ENCODE measurements at places on chromosomes 6 and 20.

DNA sequence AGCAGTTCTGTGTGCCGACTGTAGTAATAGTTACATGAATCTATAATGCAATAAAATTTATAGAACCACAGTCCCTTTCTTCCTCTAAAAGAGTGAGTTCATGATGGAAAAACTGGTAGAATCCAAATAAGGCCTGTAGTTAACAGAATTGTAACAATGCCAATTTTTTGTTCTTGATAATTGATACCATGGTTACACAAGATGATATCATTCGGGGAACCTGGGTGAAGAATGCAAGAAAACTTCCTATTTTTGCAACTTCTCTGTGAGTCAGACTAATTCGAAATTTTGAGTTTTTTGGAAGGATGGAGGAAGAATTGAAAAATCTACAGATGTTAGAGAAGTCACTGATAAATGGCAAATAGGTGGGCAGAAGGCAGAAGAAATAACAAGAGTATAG is 381.8 kb downstream of the CDKAL1 start:
- DNase-seq: no peak

DNA sequence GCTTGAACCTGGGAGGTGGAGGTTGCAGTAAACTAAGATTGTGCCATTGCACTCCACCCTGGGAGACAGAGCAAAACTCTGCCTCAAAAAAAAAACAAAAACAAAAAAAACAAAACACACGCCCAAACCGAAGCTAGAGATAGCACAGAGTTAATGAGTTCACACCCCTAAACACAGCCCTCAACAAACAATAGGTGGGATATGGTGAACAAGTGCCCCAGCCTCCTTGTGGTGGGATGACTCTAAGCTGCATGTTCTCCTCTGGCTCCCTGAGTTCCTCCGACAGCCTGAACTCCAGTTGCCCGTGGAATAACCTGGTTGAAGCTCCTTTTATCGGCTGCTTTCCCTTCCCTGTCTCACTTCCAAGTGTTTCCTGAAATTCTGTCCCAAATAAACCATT is 22.1 kb upstream of the DSN1 start:
- DNase-seq: no peak

GRCh38 chr6:135901774-135902524 is 50.4 kb downstream of the PDE7B start:
- no peak for DNase-seq

GRCh38 chr6:168499045-168499650 is 58.2 kb downstream of the SMOC2 start:
- no peak for DNase-seq

GRCh38 chr20:16747291-16747811 is 807 bp upstream of the OTOR start:
- DNase-seq: no peak

DNA sequence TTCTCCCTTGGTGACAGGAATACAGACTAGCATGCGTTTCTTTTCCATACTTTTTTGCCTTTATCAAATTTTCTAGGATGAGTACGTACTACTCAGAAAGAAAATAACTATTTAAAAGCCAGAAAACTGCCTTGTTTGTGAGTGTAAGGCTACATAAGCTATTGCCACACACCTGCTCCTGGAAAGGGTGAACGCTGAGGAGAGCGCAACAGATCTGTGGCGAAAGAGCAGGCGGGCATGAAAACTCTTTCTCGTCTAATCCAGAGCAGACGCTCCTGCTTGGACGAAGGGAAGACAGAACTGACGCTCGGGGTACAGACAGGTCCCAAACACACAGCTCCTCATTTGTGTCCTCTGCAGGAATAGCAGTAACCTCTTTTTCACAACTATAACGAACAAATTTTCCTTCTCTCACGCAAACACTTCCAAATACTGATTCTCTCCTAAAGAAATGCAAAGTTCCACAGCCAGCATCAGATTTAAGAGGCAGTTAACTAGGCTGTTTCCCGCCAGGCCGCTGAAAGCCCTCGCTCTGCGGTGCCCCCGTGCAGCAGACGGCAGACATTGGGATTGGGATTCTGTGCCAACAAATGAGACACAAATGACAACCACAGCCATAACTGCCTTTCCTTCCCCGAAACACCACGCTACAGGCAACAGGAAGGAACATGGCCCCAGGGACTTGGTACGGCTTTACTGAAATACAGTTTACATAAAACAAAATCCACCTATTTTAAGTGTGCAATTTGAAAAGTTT is 20.0 kb downstream of the TAF4 start:
- DNase-seq: no peak

DNA sequence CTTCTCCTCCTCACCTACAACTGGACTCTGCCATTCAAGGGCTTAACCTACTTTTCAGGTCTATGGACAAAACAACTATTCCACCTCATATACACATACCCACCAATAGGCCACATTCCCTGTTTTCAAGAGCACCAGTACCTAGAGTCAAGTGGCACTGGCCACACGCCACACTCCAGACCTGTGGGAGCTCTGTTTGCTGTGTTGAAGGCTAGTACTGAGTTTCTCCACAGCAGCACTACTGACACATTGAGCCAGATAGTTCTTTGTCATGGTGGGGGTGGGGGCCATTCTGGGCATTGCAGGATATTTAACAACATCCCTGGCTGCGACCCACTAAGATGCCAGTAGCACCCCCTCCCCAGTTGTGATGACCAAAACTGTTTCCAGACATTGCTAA is 84.1 kb downstream of the RALGAPA2 start:
- no peak for DNase-seq
